ENCODE measurements at places on chromosomes 13 and 19.

DNA sequence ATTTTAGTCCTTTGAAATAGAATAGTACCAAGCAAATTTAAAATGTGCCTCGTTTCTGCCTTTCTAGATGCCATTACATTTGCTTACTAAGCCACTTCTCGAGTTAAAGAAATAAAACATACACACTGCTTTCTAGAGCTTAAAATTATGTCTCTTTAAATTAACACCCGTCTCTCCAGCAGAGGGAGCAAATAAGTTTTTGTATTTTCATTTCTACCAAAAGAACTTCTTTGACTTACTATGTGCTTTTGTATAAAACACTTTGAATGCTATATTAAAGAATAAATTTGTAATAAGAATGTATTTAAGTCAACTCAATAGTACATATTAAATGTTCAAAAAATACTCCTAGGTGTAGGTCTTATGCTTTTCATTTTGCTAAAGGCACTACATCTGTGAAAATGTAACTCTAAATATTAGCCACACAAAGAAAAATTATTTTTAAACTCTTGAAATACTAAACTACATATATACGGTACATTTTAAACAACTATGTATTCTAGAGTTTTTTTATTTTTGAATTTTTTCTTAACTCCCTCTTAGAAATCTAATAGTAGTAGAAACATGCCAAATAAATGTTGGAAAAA lies 269.3 kb upstream of the MIR17HG start:
- no peak for DNase-seq

GRCh38 chr19:48487544-48487943 lies 18.4 kb downstream of the CYTH2 start:
- DNase-seq, result peak; percentile 8

DNA sequence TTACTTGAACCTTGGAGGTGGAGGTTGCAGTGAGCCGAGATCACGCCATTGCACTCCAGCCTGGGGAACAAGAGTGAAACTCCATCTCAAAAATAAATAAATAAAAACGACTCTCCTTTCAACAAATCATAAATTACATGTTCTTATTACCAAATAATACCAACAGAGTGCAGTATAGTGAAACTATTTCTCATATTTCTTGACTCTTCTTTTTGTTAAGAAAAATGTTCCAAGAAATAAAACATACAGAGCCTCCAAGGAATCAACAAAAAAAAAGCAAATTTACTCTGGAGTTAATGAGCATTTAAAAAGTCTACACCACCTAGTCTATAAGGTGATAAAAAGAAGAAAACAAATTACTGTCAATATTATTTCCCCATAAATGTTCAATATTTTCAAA lies 188.8 kb downstream of the KLF12 start:
- DNase-seq, result no peak

GRCh38 chr19:46447824-46448223 lies 19.1 kb upstream of the PNMA8C start:
- DNase-seq, result peak; percentile 58

- peak; percentile 88 for DNase-seq
These were observed 3.4 kb downstream of the BBC3 start for GRCh38 chr19:47227352-47228167.

DNA sequence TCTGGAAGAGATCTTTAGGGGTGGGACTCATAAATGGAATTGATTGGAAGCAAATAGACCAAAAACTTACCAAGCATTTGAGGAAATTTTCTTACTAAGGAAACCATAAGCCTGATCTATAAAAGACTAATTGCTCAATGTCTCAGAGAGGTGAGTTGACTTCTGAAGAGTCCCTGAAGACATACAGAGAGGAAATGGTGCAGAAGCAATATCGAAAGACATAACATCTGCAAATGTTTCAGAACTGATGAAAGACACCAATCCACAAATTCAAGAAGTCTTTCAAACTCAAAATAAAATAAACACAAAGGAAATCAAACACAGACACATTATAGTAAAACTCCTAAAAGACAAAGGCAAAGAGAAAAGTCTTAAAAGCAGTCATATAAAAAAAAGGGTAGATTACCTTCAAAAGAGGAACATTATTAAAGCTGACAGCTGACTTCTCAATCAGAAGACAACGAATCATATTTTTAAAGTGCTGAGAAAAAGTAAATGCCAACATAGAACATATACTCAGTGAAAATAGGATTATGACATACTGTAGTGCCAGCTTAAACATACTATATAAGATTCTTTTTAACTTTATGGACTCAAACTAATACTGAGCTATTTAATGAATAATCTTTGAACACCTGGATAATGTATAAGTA lies 45.4 kb upstream of the CALM3 start:
- DNase-seq, result no peak

DNA sequence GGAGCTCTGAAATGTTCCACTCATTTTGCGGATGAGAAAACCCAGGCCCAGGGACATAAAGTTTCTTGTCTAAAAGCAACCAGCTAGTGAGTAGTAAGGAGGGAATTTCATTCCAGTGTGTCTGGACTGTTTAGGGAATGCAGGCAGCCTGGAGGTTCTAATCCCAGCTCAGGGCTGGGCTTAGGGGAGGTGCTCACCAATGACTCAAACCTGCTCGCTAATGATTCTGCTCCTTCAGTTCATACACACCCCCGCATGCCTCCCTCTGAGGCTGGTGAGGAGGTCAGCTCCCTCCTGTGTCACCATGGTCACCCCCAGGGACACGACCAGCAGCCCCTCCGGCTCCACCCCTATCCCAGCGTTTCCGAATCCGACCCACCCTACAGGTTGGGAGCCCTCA lies 34.6 kb downstream of the CYP4F2 start:
- no peak for DNase-seq

DNA sequence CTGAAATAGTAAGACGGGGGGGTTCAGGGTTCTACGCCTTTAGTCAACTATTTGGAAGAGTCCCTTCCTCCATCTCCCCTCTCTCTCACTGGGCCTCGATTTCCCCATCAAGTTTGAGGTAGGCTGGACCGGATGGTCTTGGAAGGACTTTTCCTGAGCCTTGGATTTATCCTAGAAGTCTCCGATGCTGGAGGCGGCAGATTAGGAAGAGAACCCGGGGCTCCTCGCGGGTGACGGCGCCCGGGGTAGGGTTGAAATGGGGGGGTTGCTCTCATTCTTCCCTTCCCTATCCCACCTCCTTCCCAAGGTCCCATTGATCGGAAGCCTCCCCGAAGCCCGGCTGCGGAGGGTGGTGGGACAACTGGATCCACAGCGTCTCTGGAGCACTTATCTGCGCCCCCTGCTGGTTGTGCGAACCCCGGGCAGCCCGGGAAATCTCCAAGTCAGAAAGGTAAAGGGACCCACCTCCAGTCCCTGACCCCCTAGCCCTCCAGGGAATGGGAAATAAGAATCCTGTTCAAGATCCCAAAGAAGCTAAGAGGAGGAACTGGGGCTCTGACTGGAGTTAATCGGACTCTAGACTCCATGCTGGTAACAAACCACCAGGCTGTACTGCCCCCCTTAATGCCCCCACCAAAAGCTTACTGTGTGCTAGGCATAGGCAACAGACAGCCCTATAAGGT lies 781 bp downstream of the QPCTL start:
- peak; percentile 80 for DNase-seq

DNA sequence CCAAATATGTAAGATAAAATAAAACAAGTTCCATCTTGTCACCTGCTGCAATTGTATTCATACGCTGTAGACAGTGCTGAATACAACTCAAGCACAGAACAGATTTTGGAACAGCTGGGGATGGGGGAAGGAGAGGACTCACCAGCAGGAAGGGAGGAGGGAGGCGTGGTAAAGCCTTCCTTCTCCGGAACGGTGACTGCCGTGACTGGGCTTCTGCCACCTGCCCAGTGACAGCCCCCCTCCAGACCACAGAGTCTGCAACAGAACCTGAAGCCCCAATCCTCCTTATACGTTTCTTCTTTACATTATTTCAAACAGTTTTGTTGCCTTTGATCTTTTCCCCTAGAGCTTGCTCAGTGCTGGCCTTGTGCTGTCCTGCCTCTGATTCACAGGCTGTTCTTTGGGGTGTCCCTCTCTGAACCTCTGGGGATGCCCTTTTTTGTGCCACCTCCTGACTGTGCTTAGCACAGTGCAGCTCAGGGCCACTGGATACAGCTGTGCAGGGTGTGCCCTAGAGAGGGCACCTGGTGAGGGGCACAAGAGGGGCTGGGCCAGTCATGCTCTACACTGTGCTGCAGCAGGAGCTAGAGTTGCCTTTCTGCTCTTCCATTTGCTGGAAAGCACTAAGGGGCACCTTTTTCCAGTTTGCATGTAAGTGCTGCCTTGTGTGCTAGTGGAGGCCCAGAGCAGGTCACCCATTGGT lies 213.0 kb downstream of the ZIC5 start:
- no peak for DNase-seq

- DNase-seq, result no peak
These were observed 4.7 kb downstream of the PPP1R13L start for GRCh38 chr19:45400192-45400591.

DNA sequence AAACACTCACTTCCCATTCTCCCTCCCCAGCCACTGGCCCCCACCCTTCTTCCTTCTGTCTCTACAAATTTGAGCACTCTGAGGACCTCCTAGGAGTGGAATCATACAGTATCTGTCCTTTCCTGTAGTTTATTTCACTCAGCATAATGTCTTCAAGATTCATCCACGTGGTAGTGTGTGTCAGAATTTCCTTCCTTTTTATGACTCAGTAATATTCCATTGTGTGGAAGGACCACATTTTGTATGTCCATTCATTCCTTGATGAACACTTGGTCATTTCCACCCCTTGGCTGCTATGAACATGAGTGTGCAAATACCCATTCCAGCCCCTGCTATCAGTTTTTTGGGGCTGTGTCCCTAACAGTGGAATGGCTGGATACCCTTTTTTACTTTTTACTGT lies 9.8 kb downstream of the KLF2 start:
- DNase-seq, result no peak

DNA sequence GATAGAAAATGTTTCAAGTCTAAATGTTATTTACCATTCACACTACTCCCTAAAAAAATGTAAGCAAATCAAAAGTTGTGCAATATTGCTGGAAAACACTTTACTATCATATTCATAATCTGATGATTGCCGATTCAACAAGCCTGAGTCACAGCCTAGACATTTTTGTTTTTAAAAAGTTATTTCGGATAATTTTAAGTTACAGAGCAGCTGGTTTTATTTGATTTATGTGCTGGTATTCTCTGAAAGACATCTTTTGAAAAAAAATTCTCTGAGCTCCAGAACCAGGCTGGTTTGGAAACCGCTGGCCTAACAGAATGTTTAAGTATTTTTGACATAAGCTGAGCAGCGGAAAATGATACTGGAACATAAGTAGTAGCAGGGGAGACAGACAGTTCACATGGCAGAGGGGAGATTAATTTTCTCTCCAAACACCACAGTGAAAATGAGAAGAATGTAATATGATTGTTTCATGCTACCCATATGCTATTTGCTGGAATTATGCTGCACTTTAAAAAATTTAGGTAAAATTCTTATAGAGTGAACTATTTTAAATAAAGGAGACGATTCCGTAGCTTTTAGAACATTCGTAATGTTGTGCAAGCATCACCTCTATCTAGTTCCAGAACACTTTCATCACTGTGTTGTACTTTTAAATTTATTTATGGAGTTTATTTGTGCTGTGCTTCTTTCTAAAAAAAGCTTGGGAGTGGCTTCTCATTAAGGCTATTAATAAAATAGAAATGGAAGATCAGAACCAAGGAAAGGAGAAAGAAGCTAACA lies 36.1 kb downstream of the TBC1D4 start:
- DNase-seq, result no peak

GRCh38 chr19:52941941-52942385 lies 18.7 kb upstream of the ZNF888 start:
- DNase-seq, result peak; percentile 54

- no peak for DNase-seq
These were observed 286.7 kb upstream of the MAB21L1 start for GRCh38 chr13:35763060-35763781.

DNA sequence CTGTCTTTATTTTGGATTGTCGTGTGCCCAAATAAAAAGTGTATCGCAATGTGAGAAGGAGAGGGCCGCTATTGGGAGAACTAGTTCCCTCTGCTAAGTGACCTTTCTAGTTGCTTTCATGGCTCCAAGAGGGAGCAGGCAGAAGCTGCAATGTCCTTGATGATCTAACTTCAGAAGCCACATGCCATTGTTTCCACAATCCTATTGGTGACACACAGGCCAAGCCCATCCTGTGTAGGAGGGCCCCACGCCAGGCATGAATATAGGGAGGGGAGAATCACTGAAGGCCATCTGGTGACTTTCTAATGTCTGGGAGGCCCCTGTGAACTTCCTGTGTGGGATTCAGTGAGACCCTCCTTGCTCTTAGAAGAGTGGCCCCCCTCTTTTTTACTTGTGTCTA lies 47.8 kb upstream of the KPNA3 start:
- no peak for DNase-seq

GRCh38 chr13:73542446-73542845 lies 483.6 kb downstream of the KLF5 start:
- no peak for DNase-seq

DNA sequence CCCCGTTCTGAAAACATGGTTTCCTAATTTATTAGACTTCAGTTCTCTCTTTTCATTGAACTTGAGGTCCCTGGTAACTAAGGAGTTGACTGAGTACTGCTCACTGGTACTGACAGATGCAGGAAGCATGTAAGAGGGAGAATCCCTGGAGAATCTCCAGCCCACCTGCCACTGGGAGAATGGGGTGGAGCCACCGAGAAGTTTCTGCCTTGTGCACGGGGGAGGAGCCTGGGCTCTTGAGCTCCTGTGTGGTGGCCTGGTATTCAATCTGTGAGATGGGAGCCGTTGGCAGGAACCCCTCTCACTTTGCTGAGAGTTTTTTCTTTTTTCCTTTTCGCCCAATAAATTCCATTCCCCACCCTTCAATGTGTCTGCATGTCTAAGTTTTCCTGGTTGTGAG lies 13.2 kb upstream of the AKAP11 start:
- no peak for DNase-seq

DNA sequence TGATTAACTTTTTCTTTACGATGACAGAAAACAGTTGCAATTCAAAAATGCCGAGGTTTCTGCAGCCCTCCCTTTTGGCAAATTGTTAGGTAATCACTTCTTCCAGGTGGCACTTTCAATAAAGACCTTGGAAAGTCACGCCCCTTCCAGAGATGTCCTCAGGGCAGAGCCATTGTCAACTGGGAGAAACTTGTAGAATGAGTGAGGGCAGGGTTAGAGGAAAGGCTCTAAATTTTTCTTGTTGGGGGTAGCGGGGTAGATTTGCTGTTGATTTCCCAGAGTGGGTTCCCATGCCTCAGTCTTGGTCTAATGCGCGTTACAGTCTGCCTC lies 421.1 kb downstream of the FGF9 start:
- DNase-seq, result no peak

DNA sequence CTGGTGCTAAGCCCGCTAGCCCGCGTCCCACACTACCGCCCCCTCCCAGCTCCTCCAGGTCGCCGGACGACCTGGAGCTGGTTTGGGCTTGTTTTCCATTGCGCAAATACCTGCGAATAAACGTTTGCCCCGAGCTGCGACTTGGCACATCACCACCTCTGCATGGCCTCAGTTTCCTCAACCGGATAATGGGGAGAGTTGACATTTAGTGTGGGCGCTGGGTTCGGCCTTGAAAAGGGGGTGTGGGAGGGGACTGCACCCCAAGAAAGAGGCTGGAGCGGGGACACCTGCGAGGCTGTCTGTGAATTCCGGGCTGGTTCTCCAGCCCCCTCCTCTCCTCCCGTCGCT lies 11.0 kb upstream of the JUND start:
- no peak for DNase-seq

- no peak for DNase-seq
These were observed 58.3 kb upstream of the MEDAG start for GRCh38 chr13:30847650-30848307.

GRCh38 chr19:14542711-14543328 lies 13.4 kb downstream of the TECR start:
- DNase-seq, result no peak
